Left ventricle myocardium superior (tissue), 1 donor: ENCODE measurements at places on chromosomes 2 and 18. TPM values are rescaled to one million over a fixed set of nuclear protein-coding genes. Genes with fewer than 3 reads are reported as not detected.

DNA sequence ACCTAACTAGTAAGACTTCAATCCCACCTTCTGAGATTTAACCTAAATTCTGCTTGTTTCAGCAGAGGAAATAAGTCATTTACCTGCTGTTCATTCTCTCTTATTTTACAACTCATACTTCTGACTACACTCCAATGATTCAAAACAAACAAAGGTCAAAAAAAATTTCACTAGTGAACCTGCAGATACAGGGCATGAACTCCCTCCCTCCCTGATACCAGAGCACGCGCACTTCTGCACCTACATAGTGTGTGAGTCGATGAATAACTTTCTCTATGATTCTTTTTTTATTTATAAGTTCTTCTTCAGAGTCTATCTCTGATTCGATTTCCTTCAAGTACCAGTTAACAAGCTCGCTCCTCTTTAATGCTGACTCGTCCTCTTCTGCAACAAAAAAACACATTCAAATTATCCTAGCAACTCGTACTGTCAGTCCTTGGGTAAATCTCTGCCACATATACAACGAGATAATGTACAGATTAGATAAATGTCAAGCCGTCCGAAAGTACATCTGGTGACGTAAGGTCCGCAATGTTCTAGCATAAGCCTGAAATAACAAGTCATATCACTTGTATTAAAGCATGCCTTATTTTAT is 7.4 kb upstream of the LCT start:
- no peak for DNase-seq

- DNase-seq: no peak
Measured at GRCh38 chr2:238063414-238064189, 2.8 kb downstream of the SCLY start.

DNA sequence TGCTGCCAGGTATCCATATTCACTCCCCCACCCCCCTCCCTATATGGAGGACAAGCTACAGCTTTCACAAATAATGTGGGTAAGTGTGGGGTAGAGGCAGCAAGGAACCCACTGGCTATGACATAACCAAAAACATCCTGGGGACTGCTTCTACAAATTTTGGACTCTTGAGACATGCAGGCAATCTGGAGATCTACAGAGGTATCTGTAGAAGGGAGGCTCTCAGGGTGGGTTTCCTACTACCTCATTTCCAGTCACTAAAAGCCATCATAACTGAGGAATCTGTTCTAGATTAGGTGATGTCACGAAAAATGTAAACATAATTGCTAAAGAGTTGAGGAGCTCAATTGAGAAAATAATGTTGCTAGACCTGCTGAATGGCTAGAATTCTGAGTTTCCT is 46.8 kb upstream of the WIPF1 start:
- DNase-seq: no peak

DNA sequence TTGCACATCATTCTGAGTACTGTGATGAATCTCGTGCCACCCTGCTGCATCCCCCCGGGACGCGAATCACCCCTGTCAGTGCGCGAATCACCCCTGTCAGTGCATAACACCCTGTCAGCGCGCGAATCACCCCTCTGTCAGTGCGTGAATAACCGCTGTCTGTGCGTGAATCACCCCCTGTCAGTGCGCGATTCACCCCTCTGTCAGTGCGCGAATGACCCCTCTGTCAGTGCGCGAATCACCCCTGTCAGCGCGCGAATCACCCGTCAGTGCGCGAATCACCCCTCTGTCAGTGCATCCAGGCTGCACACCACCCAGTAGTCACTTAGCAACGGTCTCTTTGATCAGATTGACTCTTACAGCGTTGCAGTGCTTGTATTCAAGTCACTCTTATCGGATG is 134.4 kb upstream of the TPO start:
- DNase-seq: no peak

DNA sequence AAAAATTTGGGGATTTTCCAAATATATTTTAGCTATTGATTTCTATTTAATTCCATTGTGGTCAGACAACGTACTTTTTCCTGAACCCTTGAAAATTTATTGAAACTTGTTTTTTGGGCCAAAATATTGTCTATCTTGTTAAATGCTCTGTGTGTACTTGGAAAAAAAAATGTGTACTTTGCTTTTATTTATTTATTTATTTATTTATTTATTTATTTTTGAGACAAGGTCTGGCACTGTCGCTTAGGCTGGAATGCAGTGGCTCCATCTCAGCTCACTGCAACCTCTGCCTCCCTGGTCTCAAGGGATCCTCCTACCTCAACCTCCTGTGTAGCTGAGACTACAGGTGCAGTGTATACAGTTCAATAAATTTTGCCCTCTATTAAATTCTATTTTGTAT is 94.6 kb downstream of the TGIF1 start:
- no peak for DNase-seq

DNA sequence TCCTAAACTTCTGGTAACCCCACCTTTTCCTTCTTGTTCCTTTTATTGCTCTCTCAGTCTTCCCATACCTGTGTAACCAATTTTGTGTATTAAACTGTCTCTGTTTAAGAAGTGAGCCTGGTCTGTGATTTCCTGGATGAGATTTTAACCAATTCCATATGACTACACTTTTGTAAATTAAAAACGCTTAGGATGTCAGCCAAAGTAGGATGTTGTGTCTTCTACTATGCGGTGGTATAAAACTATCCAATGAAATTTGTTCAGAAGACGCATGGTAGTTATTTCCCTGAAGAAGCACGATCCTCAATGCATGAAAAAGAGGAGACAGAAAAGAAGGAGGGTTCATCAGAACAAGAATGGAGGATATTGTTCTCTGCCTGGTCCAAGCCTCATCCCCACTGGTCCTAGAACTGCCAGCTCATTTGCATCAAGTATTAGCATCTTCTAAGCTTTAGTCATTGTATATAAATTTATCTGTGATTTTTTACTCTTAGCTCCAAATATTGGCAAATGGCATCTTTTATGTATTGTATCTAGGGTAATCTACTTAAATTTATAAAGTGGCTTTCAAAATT is 127.4 kb downstream of the TGIF1 start:
- no peak for DNase-seq

GRCh38 chr2:151379169-151379568 is 21.8 kb downstream of the TNFAIP6 start:
- DNase-seq: no peak

GRCh38 chr2:12091201-12091806 is 344.9 kb downstream of the LPIN1 start:
- DNase-seq: no peak

GRCh38 chr2:200662727-200663126 is 76.9 kb downstream of the AOX1 start:
- no peak for DNase-seq

DNA sequence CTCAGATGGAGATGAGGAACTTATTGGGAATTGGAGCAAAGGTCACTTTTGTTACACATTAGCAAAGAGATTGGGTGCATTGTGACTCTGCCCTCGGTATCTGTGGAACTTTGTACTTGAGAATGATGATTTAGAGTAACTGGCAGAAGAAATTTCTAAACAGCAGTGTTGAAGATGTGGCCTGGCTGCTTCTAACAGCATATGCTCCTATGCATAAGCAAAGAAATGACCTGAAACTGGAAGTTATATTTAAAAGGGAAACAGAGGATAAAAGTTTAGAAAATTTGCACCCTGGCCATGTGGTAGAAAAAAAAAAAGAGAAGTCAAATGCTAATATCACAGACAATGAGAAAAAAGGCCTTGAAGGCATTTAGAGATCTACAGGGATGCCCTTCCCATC is 256.8 kb upstream of the ZC3H15 start:
- no peak for DNase-seq

GRCh38 chr18:24018299-24018886 is 3.8 kb downstream of the TTC39C start:
- no peak for DNase-seq

DNA sequence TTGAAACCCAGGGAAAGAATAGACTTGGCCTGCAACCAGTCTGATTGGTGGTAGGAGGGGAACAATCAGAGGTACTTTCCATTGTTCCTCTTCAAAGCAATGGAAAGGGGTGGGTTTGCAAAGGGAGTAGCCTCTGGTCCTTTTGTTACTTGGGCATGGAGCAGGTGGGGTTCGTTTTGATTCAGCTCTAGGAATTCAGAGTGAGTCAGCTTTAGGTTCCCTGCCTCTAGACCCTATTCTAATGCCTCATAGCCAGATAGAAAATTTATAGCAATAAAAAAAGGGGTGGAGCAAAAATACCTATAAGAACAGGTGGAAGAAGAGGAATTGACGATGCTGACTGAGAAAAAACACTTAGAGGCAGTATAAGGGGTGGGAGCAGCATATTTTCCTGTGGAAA is 636.4 kb downstream of the PLCL1 start:
- DNase-seq: no peak

GRCh38 chr2:166025313-166025712 is 71.7 kb upstream of the TTC21B start:
- DNase-seq: no peak

DNA sequence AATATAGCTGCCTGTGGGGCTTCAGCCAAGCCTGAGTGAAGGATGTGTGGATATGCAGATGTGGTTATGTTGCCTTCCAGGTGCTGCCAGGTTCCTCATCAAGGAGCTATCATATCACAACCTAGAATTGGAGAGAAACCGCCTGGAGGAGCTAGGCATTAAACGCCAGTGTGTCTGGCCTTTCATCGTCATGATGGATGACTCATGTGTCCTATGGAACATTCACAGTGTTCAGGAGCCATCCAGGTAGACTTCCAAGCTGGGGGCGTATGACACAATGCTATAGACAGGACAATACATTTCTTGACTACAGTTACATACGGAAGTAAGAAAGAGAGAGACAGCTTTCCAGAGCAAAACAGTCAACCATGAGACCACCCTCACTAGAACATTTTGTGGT is 86.8 kb downstream of the ESCO1 start:
- DNase-seq: no peak

DNA sequence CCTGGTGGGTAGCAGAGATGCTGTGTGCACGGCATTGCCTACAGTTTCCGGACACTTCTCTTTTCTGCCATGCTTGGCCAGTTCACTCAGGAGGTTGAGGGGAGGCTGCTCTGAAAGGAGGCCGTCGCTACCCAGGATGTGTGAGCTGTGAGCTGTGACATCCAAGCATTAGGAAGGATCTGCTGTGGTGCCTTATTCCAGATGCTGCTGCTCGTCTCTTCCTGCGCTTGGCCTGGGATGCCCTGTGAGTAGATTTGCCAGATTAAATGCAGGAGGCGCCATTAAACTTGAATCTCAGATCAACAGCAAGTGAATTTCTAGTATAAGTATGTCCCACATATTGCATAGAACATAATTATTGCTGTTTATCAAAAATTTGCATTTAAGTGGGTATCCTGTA is 124.2 kb upstream of the SIX3 start:
- no peak for DNase-seq

- no peak for DNase-seq
Measured at GRCh38 chr18:63834471-63835113, 52.9 kb upstream of the SERPINB2 start.

DNA sequence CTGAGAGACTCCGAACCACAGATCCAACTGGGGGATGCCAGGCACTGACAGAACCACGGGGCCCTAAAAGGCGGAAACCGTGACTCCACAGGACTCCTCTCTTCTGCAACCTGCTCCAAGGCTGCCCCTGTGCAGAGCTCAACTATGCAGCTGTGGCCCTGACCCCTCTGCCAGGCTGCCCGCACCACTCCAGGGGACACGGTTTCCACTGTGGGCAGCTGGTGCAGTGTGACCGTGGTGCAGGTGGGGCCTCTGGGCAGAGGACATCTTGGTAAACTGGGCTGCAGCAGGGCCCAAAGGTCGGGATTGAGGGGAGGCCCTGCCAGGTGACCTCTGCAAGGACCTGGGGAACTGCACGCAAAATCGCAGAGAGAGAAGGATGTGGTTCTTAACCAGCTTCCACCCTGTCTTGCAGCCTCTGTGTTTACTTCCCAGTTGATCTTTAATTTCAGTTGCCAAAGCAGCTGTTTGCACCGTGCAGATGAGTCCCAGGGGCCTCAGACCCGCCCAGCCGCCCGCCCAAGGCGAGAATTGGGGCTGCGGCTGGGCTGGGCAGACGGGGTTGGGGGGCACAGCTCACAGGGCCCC is 104.6 kb upstream of the CTDP1 start:
- peak; percentile 33 for DNase-seq

GRCh38 chr2:161965994-161966393 is 108.0 kb downstream of the DPP4 start:
- no peak for DNase-seq

DNA sequence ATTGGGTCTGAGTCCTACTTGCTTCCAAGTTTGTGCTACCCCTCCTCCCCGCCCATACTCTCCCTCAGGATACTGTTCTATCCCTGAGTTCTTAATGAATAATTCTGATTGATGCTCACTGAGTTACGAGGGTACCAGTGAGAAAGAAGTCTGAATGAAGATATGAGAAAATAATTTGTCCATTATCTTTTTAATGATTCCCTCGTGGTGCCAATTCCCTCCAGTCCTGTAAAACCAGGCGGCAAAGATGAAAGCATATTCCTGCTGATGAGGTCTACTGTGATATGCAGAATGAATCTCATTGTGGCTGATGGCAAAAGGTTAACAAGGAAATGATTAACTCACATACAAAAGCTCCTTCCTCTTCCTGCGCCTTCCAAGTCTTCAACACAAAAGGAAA is 650.2 kb upstream of the SLC39A10 start:
- DNase-seq: no peak

DNA sequence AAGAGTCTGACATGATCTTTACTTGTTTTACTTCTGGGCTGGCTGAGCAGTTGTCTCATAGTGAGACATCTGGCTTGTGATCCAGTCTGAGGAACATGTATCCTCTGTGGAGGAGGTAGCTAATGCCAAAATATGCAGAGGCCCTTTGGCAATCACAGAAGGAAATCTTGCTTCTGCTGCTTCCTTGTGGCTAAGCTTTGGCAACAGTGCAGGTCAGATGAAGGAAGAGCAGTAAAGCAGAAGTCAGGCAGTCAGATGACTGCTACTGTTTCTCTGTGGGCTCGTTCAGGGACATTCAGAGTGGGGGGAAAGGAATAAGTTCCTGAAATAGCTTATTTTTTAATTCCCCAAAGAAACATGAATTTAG is 22.3 kb downstream of the DOK1 start:
- no peak for DNase-seq

DNA sequence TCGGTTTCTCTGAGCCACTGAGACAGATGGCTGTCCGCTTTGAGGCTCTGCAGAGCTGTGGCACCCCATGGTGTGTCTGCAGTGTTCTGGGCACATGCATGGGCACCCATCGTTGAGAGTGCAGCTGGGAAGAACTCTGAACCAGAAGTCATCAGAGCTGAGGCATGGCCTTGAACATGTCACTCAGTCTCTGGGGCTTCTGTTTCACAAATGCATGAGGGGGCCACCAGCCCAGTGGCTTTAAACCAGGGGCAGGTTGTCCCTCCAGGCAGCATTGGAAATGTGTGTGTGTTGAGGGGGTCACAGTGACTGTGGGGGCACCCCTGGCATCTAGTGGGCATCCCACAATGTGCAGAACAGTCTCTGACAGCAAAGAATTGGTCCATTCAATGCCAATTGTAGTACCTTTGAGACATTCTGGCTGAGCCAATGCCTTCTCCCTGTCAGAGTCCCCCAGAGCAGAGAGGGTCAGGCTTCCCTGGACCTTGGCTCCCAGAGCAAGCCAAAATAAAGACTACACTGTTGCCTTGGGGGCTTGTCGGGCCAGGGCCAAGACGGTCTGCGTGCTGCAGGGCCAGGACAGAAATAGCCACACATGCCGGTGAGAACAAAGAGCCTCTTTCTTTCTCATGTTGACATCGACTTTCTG is 9.3 kb upstream of the PSMD1 start:
- DNase-seq: no peak

GRCh38 chr2:105969552-105969951 is 224.5 kb downstream of the UXS1 start:
- no peak for DNase-seq

- no peak for DNase-seq
Measured at GRCh38 chr2:36869606-36870005, 96.7 kb downstream of the STRN start.

HOXD13 gene
- not detected for total RNA-seq

MAP3K19 gene
- not detected for total RNA-seq

SGPP2 gene
- total RNA-seq: 30.6 TPM
